Smooth muscle cell of trachea (primary cell): ENCODE measurements at places on chromosomes 4 and X. TPM values are rescaled to one million over a fixed set of nuclear protein-coding genes. Genes with fewer than 3 reads are reported as not detected.

The PRDM8 gene
- 9.0 and 9.4 TPM in 2 replicates for total RNA-seq

The ARHGAP6 gene
- 9.2 and 10.3 TPM in 2 replicates for total RNA-seq

The SPANXN4 gene
- not detected in 2 replicates for total RNA-seq

The CHIC1 gene
- total RNA-seq = 12.6 and 12.9 TPM in 2 replicates

The CRLF2 gene
- total RNA-seq = not detected in 2 replicates

The PIR gene
- 11.9 and 12.4 TPM in 2 replicates for total RNA-seq

The IL1RAPL1 gene
- 1.2 and 1.9 TPM in 2 replicates for total RNA-seq

The DGKK gene
- not detected in 2 replicates for total RNA-seq

The RTL9 gene
- 0.17 and 0.29 TPM in 2 replicates for total RNA-seq

The SPATA4 gene
- 0.15 and 0.17 TPM in 2 replicates for total RNA-seq

The CLTRN gene
- total RNA-seq = 0.29 and 0.50 TPM in 2 replicates

The GPC3 gene
- 1.6 and 3.5 TPM in 2 replicates for total RNA-seq

The DUSP21 gene
- not detected in 2 replicates for total RNA-seq
